ENCODE measurements at places on chromosomes 16 and 17.

DNA sequence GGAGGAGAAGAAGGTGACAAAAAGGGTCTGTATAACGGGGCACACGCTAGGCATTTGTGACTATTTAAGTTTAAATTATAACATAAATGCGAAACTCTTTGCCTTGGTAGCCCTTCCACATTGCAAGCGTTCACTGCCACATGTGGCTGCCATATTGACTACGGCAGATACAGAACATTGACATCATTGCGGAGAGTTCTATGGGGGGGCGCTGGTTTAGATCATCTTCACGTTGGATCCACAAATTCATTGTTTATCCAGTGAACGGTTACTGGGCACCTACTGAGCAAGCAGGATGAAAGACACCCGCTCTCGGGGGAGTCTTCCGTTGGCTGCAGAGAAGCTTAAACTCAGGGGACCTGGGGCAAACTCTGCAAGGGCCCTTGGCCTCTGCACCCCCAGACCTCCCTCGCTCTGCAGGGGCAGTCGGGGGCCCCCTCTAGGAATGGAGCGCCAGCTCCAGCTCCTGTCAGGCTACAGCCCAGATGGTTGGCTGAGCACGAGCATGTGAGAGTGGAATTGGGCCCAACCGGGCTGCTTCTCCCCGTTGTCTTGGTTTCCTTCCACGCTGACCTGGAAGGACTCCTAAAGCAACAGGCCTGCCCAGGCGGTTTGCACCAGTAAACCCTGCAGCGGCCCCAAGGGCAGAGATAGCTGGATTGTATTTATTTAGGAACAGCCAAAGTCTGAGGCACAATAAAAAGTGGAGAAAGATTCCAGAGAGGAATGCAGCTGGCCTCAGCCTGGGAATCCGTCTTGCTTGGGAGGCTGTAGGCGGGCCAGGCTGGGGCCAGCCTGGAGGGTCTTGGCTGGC, 172.2 kb downstream of the SEC14L1 start:
- no peak for DNase-seq

GRCh38 chr17:74361230-74362068, at the start of gene BTBD17:
Gene BTBD17, minus strand, starts transcription at chr17:74361868. Its CDS starts 49 bp downstream, at chr17:74361819.
- DNase-seq, result no peak

DNA sequence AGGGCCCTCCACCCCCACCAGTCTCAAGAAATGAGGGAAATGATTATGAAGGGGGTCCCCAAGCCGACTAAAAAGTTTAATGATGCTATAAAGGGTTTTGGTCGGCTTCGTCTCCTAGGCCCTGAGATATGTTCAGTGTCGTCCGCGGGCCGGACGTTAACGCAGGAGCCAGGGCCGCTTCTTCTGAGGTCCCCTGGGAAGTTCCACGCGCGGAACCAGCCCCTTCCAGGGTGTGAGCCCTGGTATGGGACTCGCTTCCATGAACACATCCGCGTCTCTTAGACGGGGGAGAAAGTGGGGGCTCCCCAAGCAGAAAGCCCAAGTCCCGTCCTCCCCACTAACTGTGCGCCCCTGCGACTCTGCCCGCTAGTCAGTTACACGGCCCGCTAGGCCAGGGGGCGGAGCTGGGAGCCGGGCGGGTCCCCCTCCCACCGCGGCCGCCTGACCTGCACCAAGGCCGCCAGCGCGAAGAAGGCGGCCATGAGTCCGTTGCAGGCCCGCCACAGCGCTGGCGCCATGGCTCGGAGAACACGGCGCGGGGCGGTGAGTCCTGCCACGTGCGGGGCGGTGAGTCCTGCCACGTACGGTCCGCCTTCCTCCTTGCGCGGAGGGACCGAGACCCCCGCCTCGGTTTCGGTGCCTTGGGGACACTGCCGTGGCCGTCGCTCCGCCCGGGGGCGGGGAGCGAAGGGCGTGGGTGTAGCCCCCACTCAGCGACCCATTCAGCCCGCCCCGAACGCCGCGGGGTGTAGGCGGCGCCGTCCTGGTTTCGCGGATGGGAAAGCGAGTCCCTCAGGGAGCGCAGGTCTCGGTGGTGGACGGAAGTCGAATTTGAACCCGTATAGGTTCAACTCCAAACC, at the start of gene TMEM220:
TSS of gene TMEM220 (minus strand) at position 690 of the 860 bp plus-strand sequence. CDS start at position 518, 172 bp downstream.
- DNase-seq, result no peak

DNA sequence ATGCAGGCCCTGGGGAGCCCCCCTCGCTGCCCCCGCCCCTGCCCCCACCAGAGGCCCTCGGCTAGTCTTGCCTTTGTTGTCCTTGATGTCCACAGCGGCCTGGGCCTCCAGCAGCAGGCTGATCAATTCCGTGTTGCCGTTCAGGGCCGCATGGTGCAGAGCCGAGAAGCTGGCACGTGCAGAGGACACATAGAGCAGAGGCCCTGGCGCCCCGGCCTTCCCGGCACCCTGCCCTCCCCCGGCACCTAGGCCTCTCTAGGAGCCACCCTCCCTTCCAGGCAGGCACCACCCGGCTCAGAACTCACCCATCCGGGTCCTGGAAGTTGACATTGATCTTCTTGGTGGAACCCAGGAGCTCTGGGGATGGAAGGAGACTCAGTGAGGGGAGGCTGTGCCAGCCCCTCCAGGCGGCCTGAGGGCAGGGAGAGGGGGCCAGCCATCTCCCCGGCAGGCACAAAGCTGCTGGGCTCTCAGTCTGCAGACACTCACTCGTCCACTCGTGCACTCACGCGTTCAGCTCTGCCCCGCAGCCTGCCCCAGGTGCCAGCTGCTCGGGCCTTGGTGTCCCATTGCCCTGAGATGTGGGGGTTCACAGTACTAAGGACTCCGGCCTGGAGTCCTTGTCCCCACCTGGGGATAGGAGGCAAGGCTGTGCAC, 6.3 kb downstream of the CASKIN1 start:
- DNase-seq, result no peak

DNA sequence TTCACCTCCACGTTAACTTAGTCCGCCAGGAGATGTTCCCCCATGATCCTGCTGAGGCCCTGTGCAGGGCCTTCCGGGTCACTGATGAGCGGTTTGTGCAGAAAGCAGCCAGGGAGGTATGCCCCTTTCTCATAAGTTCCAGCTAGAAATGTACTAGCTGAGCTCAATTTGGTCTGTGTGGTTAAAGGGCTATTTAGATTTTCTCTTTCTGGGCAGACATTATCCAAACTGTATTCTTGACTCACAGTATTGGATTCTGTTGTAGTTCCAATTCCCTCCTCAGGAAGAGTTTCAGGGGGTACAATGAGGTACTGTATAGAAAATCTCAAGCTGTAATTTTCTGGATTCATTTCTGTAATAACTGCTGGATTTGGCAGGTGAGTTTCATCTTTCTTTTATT, 137.1 kb downstream of the TRIM37 start:
- DNase-seq, result no peak

DNA sequence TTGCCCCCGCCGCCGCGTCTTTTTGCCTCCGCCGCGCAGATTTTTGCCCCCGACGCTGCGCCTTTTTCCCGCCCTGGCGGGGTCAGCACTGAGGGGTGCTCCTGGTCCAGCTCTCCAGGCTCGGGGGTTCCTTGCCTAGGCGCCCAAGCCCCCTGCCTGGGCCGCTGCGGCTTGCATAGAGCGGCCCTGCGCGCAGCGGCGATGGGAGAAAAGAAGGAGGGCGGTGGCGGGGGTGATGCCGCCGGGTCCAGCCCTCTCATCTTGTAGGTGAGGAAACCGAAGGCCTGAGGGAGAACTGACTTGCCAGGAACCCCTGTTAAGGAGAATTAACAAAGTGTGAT, 330.8 kb upstream of the WSB1 start:
- DNase-seq, result no peak

DNA sequence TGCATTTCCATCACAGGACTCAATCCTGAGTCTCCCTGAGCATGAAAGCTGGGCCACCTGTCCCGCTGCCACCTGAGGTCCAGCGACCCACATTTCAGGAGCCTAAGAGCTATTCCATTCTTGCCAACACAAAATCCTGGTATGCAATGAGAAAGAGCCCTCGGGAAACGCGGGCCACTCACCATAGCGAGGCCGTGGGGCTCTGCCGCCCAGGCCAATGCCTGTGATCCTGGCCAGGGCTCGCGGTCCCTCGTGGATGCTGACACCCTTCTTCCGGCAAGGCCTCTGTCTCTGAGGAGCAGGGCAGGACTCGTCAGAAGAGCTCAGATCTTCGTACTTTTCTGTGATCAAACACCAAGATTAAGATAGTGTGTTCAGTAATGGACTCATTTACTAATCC, 11.6 kb downstream of the NUDT16L1 start:
- no peak for DNase-seq

DNA sequence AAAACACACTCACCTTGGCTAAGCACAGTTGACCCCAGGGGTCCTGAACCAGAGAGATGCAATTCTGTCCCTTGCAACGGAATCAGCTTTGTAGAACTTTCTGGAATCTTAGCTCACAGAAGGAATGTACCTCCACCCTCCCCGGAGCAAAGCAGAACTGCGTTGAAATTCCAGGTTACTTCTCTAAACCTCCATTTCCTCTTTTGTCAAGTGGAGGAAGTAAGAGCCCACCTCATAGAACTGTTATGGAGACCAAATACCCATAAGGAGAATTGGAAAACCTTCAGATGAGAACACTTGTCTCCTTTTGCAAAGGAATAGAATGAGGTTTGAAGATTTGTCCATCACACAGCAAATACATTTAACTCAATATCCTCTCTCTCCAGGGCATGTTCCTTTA, 86.6 kb upstream of the RBBP6 start:
- DNase-seq, result no peak

DNA sequence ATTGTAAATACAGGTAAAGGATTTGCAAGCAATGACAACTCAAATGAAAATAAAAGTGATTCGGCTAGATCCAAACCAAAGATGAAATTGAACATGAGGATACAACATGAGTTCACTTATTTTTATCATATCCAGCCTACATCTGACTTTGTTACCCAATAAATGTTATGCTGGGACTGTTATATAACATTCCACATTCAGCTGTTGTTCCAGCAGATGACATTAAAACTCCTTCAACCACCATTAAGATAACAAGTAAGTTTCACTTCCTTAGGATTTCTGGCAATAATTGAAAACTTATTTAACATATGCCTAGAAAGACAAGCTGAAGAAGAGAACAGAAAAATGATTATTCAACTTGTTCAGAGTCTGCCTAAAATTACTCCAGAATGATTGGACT, 729.4 kb downstream of the CDH11 start:
- DNase-seq, result no peak

DNA sequence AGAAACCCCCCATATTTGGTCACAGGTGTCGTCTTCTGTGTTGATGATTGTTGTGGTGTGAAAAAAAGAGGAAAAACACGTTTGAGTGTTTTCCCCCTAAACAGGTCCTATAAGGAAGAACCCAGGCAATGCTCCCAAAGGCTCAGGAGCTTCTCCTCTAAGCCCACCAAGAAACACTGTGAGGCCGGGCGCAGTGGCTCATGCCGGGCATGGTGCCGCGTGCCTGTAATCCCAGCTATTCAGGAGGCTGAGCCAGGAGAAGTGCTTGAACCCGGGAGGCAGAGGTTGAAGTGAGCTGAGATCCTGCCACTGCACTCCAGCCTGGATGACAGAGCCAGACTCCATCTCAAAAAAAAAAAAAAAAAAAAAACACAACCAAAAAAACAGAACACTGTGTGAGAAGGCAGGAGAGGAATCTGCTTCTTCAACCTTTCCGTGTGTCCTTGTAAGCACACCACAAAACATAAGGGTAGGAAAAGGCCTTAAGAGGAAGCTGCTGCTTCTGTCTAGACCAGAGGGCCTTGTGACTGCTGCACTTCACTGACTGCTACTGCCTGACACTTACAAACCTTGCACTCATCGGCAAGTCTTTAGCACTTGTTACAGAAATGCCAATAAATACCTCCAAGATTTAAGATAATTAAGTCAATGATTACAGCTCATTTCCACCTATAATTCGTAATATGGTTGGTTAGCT, 9.3 kb downstream of the JPT1 start:
- no peak for DNase-seq

- no peak for DNase-seq
Measured at GRCh38 chr16:55539488-55539887, 27.0 kb upstream of the CAPNS2 start.

- DNase-seq, result no peak
Measured at GRCh38 chr16:56364865-56365264, 60.5 kb downstream of the AMFR start.

- DNase-seq, result no peak
Measured at GRCh38 chr17:21039839-21040575, 2.8 kb downstream of the USP22 start.

- no peak for DNase-seq
Measured at GRCh38 chr16:84631886-84632285, 14.0 kb upstream of the COTL1 start.

GRCh38 chr17:39852239-39852638, 11.9 kb downstream of the IKZF3 start:
- DNase-seq, result no peak

DNA sequence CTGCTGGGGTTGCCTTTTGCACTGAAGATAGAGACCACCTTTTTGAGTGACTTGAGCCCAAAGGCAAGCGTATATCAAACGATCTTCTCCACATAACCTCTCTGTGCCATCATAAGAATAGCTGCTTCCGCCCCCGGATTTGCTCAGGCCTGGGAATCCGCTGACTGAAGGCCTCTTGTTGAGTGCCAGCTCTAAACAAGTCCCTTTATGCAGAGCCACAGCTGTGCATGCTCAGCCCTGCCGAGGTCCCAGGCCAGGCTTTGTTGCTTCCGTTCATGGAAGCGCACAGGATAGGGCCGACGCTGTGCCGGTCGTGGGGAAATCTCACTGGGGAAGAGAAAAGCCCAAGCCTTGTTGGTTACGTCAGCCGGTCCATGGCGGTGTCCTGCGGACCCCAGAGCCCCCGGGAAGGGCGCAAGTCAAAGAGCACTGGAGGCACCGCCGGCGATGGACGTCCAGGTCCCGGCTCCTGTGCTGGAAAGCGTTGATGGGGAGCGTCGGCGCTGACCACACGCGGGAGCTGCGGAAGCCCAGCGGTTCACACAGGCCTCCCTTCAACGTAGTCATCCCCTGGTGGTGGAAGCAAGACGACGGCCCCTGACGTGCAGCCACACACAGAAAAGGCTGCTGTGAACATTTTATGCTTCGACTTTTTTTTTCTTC, 23.5 kb upstream of the RPL13 start:
- no peak for DNase-seq

DNA sequence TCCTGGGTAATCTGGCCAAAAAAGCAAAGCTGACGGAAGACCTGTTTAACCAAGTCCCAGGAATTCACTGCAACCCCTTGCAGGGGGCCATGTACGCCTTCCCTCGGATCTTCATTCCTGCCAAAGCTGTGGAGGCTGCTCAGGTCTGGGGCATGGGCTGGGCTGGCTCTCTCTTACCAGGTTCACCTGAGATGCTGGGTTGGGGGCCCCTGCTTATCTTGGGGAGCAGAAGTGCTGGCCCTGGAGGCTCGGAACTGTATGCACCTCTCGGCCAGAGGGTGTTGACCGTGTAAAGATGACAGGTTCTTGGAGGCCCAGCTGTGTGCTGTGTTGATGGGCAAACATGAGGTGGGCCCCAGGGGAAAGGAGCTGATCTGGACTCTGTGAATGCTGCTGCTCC, 40.2 kb downstream of the GPT2 start:
- no peak for DNase-seq

GRCh38 chr17:6191405-6192324, 121.5 kb downstream of the WSCD1 start:
- DNase-seq, result no peak

DNA sequence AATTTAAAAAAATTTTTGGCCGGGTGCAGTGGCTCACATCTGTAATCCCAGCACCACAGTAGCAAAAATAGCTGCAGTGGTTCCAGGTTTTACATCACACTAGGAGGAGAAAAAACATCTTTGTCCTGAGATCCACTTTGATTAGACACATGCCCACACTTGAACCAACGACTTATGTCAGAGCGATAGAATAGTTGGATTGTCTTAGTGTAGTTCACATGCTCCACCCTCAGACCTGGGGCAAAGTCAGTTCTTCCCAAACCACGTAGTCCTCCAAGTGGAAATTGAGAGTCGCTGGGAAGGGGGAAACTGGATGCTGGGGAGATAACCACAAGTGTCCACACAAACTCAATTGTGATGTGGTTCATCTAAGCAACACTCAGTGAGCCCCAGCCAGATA, 11.4 kb upstream of the ITGAM start:
- DNase-seq, result no peak
